ENCODE measurements at places on chromosomes 1 and 21. TPM values are rescaled to one million over a fixed set of nuclear protein-coding genes. Genes with fewer than 3 reads are reported as not detected.

GRCh38 chr21:36661511-36662309 lies 37.2 kb upstream of the SIM2 start:
- H3K4me1 ChIP-seq, result no peaks in the 10 kb centered on the region
- H3K36me3 ChIP-seq, result no peaks in the 10 kb centered on the region
- peak; percentile 47 for DNase-seq
- H3K27ac ChIP-seq, result no peak overlapping the region
- H3K27me3 ChIP-seq, result peaks cover 49% of the 10 kb centered on the region

Gene SMPDL3B
- total RNA-seq, result not detected

Gene THEM5
- not detected for total RNA-seq

Gene SLC35F3
- total RNA-seq, result 1.4 TPM

Gene OR2T11
- total RNA-seq, result not detected

Data from GM23248 (cell line).